ENCODE measurements at places on chromosomes 16 and 17.
A peak's percentile ranks its signal among the peaks of the same experiment; 100 is the strongest.

DNA sequence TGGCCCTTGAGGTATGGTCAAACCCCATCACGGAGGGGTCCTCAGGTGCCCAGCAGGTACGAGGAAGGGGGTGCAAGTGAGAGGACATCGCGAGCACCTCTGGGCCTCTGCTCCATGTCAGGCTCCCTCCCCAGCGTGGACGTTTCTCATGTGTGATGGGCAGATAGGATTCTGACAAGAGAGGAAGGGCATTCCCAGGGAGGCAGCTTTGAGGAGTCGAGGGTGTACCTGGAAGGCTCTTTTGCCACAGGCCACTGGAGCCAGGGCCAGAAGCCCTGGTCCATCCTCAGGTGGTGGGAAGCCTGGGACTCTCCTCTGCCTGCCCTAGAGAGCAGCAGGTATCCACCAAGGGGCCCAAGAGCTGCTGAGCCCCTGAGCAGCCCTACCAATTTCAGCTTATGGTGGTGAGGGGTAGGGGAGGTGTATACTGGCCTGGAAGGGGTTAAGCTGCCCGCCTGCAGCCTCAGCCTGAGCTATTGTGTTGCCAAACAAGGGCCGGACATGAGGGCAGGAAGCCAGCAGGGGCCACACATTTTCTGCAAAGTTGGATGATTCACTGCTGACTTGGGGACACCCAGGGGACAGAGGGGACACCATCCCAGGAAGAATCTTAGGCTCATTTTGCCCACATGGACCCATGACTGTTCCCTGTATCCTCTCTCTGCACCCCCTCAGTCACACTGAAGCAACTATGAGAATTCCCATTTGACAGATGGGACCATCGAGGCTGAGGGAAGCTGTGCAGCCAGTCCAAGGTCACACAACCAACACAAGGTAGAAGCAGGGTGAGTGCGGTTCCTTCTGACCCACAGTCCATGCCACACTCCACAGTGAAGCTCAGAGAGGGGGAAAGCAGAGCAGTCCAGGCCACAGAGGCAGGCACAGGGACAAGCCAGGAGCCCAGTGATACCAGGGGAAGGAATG lies 1.7 kb downstream of the CDH5 start:
- no peak for DNase-seq

GRCh38 chr17:34248511-34249024 lies 6.5 kb upstream of the CCL2 start:
- no peak for DNase-seq

DNA sequence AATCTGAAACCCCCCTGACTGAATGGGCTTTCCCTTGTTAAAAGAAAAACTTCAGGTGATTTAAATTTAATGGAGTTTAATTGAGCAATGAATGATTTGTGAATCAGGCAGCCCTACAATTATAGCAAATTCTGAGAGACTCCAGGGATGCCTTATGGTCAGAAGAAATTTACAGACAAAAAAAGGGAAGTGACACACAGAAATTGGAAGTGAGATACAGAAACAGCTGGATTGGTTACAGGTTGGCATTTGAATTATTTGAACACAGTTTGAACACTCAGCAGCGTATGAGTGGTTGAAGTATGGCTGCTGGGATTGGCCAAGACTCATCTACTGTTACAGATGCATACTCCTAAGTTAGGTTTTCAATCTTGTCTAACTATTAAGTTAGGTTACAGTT lies 19.0 kb upstream of the CPHXL start:
- no peak for DNase-seq

- peak; percentile 54 for DNase-seq
Observed at GRCh38 chr17:18224387-18225120, 881 bp upstream of the LLGL1 start.

DNA sequence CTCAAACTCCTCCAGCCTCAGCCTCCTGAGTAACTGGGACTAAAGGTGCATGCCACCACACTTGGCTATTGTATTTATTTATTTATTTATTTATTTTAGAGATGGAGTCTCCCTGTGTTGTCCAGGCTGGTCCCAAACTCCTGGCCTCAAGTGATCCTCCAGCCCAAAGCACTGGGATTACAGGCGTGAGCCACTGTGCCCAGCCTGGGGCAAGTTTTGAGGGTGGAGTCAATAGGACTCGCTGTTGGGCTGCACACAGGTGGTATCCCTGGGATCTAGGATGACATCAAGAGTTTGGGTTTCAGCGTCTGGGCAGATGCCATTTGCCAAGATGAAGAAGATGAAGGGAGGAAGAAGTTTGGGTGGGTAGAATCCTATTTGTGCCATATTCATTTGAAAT lies 213.9 kb downstream of the GSG1L start:
- DNase-seq: no peak

DNA sequence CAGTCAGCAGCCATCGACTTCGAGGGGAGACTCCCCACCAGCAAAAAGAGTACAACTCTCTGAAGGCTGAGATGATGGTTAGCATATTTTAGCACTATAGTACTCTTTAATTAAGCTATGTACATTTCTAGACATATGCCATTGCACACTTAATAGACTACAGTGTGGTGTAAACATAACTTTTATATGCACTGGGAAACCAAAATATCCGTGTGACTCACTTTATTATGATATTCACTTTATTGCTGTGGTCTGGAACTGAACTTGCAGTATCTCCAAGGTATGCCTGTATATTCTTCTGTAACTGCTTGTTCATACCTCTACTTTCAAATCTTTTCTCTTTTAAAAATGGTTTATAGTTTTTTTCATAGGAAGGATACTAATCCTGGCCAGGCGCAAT lies 11.0 kb upstream of the NXPH3 start:
- no peak for DNase-seq

- no peak for DNase-seq
Observed at GRCh38 chr16:57677622-57678369, 9.7 kb downstream of the ADGRG3 start.

- no peak for DNase-seq
Observed at GRCh38 chr16:1444730-1445517, 568 bp upstream of the CCDC154 start.

GRCh38 chr17:39812466-39812865 lies 51.6 kb downstream of the IKZF3 start:
- no peak for DNase-seq

- DNase-seq: no peak
Observed at GRCh38 chr17:36212966-36213365, 2.1 kb downstream of the CCL4L2 start.

DNA sequence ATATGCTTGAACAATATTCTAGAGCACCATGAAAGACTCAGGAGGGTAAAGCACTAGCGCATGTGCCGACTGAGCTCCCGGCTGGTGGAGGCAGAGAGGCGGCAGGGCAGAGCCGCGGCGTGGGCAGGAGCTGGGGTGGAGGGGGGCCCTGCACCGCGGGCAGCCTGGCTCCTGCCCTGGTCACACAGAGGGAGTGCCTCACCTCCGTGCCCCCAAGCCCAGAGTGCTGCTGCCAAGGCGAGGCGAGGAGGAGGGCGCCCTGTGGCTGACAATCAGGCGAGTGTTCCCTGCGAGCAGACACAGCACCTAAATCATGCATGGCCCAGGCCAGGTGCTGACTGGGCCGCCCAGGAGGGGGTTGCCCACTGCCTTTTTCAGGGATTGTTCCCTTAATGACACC lies 105.8 kb upstream of the TNRC6C start:
- DNase-seq: no peak

GRCh38 chr16:5852151-5852550 lies 754.6 kb upstream of the EEF2KMT start:
- DNase-seq: no peak

DNA sequence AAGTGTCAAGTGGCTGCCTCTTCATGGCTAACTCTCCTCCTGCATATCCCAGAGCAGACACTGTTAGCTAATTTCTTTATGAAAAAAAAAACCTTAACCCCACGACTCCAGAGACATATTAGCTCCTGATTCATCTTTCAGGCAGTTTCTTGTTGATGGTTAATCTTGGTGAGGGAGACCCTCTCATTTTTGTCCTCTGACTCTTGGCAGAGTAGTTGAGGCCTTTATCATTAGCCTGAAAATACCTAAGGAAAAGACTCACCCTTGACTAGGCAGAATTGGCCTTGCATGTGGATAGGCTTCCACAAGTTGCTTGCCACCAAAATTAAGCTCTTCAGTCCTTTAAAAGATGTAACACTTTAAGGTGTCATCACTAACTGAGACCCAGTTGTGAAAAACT lies 4.0 kb downstream of the CRYBA1 start:
- no peak for DNase-seq

DNA sequence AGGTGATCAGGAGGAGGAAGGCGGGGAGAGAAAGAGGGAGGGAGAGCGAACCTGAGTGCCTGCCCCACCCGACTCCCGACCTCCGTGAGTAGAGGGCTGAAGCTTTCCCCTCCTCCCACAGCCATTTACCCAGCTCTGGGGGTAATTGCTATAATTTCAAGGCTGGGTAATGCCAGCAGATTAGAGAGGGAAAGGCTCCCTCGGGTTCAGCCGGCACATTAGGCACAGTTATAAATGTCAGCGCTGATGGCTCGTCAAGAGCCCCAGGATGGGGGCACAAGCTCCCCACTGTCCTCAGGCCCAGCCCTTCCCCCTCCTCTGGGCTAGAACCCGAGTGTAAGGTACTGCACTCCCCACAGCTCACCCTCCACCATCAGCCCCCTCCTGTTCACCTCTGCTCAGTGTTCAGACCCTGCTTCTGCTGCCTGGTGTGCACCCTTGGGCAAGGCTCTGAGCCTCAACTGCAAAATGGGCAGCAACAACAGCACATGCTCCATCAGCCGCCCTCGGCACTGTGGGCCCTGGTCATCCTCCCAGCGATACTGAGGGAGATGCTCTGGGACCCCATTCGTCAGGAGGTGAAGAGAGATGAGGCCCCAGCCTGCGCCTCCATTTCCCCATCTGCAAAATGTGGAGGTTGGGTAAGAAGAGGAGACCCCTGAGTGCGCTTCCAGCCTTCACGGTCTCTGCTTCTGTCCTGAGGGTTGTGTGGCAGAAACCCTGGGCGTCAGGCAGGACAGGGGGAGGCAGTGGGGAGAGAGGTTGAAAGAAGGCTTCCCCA lies 77.2 kb downstream of the NT5M start:
- DNase-seq: no peak

GRCh38 chr17:82638183-82638773 lies 10.0 kb downstream of the WDR45B start:
- DNase-seq: no peak

GRCh38 chr16:89102041-89102471 lies 8.4 kb downstream of the ACSF3 start:
- no peak for DNase-seq

DNA sequence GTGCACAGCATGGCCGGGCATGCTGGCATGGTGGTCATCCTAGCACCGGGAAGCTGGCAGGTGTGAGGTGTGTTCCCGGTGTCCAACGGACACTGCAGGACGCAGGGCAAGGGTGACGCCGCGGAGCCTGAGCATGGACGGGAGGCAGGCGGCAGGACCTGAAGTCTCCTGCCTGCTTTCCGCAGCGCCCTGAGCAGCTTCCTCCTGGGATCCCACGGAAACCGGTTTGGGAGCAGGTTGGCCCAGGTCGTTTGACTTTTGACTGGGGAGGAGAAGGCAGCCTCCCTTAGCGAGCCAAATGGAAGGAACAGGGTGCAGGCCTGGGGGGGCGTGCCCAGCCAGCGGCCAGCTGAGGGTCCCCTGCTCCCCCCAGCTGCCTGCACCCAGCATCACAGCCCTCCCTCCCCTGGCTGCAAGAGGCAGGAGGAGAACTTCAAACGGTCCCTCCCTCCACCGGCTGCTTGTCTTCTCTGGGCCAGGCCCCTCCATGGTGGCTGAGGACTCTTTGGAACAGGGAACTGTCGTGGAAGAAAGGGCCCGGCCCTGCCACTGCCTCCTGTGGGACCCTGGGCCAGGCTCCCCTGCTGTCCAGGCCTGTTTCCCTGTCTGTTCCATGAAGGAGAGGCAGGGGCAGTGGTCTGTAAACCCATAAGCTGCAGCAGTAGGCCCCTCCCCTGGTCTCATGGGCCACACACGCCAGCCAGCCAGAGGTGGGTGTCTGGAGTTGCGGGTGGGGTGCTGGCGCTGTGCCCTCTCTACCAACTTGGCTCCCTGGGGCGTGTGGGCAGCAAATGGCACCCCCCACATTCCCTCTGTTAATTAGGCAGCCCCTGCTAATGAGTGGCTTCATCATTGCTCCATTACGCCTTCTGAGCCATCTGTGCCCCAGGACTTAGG lies 7.8 kb upstream of the ADGRG1 start:
- DNase-seq: no peak

- no peak for DNase-seq
Observed at GRCh38 chr17:20920815-20921199, 122.0 kb downstream of the USP22 start.

- DNase-seq: no peak
Observed at GRCh38 chr17:1611715-1612114, 16.9 kb downstream of the SLC43A2 start.

DNA sequence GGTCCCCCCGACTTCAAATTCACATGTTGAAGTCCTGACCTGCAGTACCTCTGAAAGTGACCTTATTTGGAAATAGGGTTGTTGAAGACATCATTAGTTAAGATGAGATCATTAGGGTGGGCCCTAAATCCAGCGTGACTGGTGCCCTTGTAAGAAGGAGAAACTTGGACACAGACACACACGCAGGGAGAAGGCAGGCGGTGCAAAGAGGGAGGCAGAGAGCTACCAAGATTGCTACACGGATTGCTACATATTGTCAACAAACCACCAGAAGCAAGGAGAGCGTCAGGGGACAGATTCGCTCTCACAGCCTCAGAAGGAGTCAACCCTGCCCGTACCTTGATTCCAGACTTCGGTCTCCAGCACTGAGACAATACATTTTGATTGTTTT lies 6.8 kb upstream of the WBP2 start:
- no peak for DNase-seq

GRCh38 chr16:25140459-25140858 lies 28.9 kb downstream of the LCMT1 start:
- DNase-seq: no peak

GRCh38 chr17:1683459-1683858 lies 1.2 kb downstream of the PRPF8 start:
- DNase-seq: no peak

DNA sequence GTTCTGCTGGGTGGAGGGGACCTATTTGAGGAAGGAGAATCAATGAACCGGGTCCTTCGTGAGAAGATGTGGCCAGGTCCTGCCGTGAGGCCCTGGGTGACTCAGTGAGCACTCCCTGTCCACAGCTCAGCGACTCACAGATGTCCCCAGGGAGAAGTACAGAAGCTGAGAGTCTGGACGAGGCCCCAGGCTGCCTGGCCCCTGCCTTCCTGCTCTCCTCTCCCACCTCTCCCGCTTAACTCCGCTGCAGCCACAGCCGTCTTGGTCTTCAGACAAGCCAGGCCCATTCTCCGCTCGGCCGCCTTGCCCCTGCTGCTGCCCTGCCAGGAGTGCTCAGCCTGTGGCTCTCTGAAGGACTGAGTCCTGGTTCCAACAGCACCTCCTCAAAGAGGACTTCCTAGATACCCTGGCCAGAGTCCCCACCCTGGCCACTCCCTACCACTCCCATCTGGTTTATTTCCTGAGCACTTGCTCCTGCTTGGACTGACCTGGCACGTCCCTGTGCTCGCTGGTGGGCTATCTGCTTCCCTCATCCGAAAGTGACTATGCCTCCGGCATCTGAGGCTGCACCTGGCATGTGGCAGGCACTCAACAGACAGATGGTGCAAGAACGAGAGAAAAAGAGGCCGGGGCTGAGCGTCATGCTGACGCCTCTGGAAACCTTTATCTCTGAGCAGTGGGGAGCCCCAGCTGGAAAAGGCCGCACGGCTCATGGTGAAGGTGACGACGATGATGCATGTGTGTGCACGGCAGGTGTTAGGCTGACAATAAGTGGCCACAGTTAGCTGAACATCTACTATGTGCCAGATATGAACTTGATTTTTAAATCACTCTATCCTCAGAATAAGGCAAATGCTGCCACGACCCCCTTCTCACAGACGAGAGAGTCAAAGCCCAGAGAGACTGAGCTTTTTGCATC lies 9.2 kb upstream of the TNFRSF13B start:
- DNase-seq: no peak

Measured in neural crest cell (in vitro differentiated cells).